ENCODE measurements at places on chromosomes 7 and 10.

- no peak for DNase-seq
Measured at GRCh38 chr10:74882427-74882826, 56.0 kb downstream of the KAT6B start.

GRCh38 chr10:474946-475345 is 214.5 kb downstream of the DIP2C start:
- DNase-seq, result no peak

DNA sequence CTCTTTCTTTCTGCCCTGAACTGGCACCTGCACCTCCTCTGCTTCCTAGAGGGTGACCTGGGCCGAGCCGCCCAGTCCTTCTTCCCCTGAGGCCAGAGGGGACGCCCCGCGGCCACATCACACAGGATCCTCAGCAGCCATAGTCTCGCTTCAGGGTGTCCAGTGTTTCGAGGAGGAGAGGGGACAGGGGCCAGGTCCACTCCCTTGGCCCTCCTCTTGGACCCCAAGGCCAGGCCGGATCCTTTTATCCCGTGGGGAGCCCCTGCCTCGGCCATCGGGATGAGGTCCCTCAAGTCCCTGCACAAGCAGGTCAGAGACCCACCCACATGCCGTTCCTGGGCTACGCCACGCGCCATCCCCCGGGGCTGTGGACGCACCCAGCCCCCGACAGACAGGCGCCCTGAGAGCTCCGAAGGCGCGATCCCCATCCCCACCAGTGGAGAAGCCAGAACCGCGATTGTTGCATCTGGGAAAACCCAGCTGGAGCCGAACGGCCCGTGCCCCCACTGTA is 3.6 kb downstream of the BHLHA15 start:
- DNase-seq, result no peak

GRCh38 chr7:125173571-125173970 is 243.9 kb upstream of the POT1 start:
- DNase-seq, result no peak

DNA sequence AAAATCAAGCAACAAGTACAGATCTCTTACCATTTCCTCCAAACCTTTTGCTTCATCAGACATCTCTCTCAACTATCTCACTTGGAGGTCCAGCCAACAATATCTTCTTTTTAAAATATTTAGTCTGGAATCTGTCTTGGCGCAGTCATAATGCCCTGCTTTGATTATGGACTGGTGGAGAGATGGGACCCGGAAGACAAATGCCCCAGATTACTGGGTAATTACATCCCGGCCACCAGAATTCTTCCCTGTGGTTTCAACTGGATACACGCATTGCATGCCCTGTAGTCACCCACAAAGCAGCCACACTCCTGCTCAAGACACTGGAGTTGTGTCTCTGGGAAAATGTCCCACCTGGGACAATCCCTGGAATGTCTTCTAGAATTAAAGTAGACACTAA is 65.5 kb downstream of the BPGM start:
- no peak for DNase-seq

- DNase-seq, result no peak
Measured at GRCh38 chr10:18456984-18457383, 194.4 kb downstream of the NSUN6 start.

DNA sequence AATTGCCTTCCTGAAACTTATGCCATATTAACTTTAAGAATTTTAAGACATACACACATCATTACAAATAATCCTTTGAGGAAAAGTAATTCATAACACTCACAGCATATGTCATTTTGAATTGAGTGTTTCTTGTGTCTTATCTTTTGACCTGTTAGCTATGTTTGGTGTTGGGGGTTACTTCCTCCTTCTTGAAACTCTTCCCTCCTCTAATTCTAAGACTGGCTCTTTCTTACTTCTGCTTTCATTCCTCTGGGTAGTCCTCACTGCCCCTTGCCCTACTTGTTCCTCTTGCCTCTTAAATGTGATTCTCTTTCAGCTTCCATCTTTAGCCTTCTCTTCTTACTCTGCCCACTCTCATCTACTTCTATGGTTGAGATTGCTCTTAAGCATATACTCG is 28.3 kb upstream of the PIP4K2A start:
- no peak for DNase-seq

DNA sequence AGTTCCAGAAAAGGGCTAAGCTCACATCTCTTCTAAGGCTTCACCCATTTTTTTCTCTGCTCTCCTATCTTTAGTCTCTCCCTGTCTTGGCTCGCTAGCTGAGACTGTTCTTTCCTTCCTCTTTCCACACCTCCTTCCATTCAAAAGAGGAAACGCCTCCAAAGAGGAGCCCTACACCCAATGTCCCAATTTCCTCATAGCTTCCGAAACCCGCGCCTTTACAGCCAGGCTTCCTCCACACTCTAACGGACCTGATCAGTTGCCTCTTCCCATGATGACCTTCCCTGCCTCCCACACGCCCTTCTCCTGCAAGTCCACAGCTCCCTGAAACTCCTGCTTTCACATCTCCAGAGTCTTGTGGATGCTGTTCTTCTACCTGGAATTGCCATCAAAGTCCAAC is 71.7 kb downstream of the COBL start:
- DNase-seq, result no peak

GRCh38 chr10:6195376-6195775 is 7.4 kb upstream of the PFKFB3 start:
- no peak for DNase-seq

DNA sequence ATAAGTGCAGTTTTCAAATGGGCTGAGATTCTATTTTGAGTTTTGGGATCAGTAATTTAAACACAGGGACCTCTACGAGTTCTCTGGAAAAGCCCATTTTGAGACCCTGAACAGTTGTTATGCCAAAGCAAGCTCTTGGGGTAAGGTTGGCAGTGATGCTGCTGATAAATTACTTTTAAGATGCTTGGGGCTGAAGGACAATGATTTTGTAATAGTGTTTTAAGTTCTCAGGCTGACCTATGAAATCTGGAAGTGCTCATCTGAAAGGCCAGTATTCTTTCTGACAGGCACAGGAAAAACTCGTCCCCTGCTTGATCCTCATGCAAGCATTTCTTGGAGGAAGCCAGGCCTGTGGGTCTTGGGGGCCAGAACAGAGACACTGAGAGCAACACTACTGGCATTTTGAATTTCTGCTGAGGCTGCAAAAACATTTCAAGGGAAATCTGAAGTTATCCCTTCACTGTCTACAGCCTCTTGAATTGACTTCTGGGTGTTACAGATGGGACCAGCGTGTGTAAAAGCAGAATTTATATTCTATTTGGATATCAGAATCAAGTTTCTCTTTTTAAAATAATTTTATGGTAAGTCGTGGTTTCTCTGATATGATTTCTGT is 79.7 kb downstream of the AUTS2 start:
- no peak for DNase-seq

- DNase-seq, result no peak
Measured at GRCh38 chr7:145431834-145432233, 596.0 kb upstream of the TPK1 start.

DNA sequence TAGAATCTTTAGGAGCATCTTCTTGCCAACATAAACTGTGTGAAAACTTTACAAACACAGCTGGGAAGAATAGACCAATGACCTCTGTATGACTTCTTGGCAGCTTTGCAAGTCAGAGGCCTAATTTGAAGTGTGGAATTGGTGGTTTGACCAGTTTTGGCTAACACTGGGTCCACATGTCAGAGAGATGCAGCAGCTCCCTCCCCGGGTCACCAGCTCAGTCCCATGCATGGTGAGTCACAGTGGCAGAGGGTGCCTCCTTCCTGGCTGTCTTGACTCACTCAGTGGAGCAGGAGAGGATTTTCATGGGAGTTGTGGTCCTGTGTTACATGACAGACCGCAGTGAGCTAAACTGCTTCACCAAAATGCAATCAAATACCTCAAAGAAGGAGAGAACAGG is 8.2 kb upstream of the STARD3NL start:
- DNase-seq, result no peak

GRCh38 chr10:44859546-44860285 is 51.4 kb upstream of the TMEM72 start:
- DNase-seq, result no peak

DNA sequence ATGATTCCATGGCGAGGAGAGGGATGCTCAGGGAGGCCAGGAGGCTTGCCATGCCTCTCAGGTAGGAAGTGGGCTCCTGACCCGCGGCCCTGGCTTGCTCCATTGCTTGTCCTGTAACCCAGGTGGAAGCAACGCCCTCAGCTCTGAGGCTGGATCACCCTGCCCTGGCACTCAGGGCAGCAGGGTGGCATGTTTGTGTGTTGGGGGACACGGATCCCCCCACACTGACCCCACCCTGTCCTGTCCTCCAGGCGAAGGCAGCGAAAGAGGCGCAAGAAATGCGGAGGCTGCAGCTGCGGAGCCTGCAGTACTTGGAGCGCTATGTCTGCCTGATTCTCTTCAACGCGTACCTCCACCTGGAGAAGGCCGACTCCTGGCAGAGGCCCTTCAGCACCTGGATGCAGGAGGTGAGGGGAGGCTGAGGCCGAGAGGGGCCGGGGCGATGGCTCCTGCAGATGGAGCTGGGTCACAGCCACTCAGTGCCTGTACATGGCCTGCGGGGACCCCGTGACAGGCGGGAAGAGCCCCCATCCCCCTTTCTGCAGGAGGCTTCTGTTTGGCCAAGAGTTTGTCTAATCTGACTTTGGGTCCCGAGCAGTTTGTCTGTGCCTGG is 38.3 kb downstream of the PRF1 start:
- no peak for DNase-seq

DNA sequence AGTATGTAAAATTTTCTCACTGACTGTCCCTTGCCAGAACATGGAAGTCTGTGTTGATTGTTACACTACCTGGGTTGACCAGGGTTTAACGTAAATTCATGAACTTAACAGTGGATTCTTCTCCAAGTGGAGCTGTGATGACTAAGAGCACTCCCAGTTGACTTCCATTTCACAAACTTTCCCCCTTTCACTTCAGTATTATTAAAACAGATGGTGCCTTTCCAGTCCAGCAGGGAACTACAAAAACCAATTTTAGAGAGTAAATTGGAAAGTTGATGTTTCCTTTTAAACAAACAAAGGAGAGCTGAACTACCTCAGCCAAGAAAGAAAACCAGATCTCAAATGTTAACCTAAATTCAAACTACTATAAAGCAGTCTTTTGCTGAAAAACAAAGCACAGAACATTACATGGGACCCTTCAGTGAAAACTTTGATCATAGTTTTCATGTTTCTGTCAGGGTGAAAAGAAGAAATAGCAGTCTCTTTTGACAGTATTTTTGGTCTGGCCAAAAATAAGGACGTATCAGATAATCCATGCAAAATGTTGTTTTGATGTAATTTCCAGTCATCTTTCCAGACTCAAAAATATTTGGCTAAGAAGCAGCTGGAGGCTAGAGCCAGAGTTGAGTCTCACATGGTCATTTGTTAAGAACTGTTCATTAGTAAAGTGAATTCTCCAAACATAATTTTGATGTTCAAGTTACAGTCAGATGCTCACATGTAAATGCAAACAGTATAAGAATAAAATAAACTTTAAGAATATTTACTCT is 479.9 kb upstream of the AKR1E2 start:
- DNase-seq, result no peak

DNA sequence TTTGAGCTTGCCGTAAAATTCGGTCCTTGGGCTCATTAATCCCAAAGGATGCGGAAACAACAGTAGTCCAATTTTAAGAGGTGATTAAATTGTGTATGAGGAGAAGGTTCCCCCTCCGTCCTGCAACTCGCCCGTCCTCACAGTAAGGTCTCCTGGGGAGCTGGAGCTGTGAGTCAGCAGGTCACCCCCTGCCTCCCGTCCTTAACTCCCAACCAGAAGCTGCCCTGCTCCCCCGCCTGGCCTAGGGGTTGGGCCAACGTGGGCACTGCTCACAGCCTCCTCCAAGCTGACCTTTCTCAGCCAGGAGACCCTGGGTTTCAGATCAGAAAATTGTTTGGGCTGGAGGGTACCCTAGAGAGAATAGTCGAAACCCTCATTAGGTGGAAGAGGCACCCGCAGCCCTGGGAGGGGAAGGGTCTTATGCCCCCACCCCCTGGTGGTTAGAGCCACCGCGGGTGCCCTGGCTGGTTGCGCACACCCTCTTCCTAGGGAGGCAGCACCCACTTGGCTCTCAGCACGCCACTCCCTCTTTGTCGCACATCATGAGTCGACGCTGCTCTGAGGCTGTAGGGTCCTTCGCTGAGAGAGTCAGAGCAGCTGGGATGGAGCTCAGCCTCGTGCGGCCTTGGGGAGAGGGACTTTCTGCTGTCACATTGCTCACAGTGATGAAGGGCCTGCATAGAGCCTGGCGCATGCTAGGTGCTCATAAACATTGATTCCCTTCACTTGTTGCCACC is 131.2 kb downstream of the TACC2 start:
- no peak for DNase-seq

- DNase-seq, result no peak
Measured at GRCh38 chr7:114264023-114264422, 150.6 kb upstream of the FOXP2 start.

- no peak for DNase-seq
Measured at GRCh38 chr10:122281018-122281626, 10.0 kb downstream of the BTBD16 start.

GRCh38 chr10:110365356-110366143 is 60.8 kb upstream of the SMNDC1 start:
- DNase-seq, result no peak

GRCh38 chr7:114081606-114082425 is 163.0 kb upstream of the PPP1R3A start:
- DNase-seq, result no peak

DNA sequence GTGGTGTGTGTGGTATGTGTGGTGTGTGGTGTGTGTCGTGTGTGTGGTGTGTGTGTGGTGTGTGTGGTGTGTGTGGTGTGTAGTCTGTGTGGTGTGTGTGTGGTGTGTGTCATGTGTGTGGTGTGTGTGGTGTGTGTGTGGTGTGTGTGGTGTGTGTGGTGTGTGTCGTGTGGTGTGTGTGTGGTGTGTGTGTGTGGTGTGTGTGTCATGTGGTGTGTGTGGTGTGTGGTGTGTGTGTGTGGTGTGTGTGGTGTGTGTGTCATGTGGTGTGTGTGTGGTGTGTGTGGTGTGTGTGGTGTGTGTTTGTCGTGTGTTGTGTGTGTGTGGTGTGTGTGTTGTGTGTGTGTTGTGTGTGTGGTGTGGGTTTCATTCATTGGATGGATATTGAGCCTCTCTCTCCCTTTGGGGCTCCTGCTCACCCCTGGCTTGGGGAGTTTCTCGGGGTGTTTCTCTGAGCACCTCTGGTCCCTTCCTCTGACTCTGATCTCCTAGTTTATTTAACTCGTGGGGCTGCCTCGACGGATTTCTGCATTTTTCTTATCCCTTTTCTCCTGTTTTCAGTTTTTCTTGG is 145.8 kb downstream of the DNAJB6 start:
- DNase-seq, result no peak

DNA sequence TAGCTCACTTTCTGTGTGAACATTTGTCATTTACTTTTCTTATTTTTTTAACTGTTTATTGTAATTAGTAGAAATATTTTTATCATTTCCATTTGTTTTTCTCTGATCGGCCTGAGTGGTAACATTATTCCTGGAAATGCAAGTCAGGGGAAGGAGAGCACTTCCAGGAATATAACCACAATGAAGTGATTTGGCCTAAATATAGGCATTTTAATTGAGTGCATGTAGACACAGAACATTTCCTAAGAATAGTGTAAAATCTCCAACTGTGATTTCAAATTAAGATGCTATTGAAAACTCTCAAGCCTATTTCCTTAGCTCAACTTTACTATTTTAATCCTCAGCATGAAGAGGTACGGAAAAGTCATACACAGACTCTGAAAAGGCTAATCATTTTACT is 86.5 kb upstream of the SKAP2 start:
- no peak for DNase-seq
